Heart left ventricle (tissue), 16 donors: ENCODE measurements at places on chromosomes 12 and 14.
A peak's percentile ranks its signal among the peaks of the same experiment; 100 is the strongest.

DNA sequence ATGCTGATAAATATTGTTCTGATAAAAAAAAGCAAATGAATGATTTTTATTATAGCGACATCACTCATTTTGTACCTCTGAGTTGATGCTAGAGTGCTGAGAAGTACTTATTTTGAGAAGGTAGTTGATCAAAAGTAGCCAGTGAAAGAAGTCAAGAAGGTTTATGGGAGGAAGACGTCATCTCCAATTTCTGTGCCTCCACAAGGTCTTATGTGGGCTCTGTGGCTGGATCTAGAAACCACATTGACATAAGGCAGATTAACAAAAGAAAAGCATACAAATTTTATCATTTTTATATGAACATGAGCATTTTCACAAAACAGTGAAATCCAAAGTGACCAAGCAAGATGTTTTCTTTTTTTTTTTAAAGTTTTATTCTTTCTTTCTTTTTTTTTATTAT is 289.5 kb upstream of the FAR2 start:
- DNase-seq, result no peak

GRCh38 chr14:75417674-75418073 is 10.1 kb upstream of the JDP2 start:
- no peak for DNase-seq

GRCh38 chr12:48352157-48352760 is 1.5 kb upstream of the ZNF641 start:
- no peak for DNase-seq

DNA sequence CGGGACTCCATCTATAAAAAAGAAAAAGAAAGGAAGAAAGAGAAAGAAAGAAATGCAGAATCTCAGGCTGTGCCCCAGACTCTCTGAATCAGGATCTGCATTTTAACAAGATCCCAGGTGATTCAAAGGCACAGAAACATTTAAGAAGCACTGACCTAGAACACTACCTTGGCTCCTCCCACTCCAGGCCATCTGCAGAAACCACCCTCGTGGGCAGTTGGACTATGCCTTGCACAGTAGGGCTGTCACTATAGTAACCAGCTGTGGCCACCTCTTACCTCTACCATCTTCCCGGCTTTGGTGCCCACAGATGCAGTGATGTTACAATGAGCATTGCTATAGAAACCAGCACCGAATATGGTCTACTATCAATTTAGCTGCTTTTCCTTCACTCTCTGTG is 110.9 kb upstream of the PWP1 start:
- no peak for DNase-seq

GRCh38 chr12:18151036-18151435 is 61.0 kb upstream of the RERGL start:
- DNase-seq, result no peak

DNA sequence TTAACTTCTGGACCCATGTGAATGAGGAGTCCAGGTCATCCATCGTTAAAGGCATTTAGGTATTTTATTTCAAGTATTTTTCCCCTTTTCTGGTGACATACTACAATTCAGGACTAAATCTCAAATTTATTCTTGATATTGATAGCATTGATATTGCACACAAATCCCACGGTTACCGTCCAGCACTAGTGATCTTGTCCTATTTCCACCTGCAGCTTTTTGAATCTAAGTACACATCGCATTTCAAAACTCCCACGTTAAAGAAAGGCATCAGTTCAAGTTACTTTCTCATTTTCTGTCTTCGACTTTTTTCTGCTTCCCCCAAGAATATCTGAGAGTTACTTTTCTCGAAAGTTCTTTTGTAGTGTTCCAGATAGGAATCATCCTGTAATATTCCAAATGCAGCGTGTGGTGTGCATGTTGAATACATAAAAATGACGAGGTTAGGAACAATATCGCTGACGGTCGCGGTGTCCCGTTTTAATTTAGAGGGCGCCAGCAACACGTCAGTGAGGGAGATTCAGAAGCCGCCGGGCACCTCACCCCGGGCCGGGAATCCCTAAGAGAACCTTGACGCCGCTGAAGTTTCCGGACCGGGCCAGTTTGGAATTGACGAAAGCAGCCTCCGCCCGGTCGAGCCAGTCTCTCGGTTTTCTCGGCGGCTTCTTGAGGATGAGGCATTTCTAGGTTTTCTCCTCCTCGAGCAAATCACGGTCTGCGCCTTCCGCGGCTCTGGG is 569 bp upstream of the RGS6 start:
- DNase-seq, result peak; percentile 41

DNA sequence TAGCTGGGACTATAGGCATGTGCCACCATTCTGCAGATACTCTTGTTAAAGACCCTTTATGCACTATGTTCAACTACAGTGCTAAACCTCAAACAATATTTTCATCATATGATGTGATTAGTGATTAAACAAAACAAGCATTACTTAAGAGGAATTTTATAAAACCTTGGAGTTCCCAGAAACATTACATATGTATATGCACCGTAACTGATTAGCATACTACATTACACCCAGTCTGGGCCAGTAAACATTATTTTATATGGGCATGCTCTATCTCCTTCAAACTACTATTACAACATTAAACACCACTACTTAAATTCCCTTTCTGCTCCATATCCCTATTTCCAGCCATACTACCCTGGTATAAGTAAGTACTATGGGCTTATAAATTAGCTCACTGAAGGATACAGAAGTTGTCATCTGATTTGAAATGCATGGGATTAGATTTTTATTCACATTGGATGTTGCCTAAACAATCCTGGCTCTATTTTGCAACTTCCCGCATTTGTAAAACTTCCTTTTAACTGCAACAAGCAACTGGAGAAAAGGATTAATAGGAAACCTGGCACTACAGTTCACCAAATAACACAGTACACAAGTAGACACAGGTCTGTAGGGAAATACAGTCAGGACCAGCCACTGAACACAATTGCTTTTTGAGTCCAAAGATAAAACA is 205.8 kb downstream of the MED13L start:
- no peak for DNase-seq
